ENCODE measurements at places on chromosomes 3 and 15.

GRCh38 chr3:28859897-28860296, 421.0 kb upstream of the RBMS3 start:
- no peak for DNase-seq

- DNase-seq, result no peak
Observed at GRCh38 chr3:133192967-133193366, 154.8 kb downstream of the TMEM108 start.

DNA sequence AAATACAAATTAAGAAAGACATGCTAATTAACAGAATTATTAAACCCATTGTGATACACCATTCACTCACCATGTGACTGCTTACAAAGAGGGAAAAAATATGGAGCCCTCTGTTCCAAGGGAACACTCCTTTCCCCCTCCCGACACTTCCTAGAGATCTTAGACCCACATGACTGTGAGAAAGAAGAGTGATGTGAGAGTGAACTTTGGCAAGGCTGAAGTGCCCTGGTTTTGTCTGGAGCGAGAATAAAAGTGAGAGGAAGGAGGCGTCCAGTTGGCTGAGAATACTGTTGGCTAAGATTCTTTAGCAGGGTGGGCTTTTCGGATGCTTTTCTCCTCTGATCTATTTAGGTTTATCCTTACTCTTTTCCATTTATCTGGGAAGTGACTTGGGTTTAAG, 14.1 kb downstream of the CHL1 start:
- DNase-seq, result no peak

DNA sequence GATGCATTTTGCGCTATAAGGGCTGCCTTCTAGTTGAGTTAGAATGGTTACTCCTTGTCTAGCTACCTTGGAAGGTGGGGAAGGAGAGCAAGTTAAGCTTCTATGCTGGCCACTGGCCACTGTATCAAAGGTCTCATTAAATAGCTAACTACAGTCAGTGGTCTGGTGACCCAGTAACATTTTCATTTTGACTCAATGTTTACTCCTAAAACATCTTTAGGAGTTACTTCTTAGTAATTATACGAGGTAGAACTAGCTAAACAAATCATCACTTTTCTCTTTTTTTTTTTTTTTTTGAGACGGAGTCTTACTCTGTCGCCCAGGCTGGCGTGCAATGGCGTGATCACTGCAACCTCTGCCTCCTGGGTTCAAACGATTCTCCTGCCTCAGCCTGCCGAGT, 26.7 kb downstream of the ETV5 start:
- DNase-seq, result no peak

DNA sequence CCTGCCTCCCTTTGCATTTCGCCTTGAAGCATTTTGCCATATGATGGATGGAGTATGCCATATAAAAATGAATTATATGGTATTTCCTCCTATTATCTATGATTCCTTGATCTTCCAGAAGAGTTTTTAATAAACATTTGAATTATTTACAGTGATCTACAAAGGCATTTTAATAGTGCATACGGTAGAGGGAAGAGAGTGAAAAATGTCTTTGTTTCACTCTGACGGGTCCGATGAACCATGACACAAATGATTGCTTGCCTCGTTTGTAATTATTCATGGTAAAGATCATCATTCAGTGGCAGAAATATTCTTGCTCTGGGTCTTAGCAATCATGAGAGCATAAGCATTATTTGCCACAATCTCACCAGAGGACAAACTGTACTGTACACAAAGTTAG, 1010.9 kb downstream of the NTRK3 start:
- no peak for DNase-seq
